ENCODE measurements at places on chromosomes 2 and 18.

GRCh38 chr2:45275806-45276205 is 266.6 kb upstream of the SIX2 start:
- no peak for DNase-seq

DNA sequence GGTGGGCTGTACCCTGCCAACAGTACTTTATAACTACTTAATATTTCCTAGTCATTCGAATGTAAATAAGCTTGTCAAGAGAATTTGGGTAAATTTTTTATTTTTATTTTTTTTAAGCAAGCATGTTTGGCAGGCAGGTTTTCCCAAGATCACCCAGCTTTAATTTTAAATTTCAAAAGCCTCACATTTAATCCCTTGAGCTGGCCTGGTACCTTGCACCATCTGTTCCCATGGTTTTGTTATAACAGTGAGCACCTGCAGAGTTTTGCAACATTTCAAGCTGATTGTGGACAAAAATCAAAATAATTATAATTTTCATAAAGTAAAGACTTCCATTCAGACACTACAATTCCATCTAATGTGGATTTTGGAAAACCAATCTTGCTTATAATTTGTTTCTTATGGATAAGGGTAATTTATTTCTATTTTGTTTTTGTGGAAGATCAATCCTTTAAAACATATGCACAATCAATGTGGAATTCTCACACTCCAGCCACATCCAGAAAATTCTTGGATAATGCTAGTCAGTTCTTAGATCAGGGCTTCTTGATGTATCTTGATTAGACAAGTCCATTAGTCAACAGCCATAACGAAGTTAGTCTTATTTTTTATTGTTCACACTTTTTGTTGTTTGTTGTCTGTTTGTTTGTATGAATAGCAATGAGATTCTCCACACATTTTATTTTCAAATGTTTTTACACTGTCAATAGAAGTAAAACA is 689.3 kb downstream of the NR4A2 start:
- no peak for DNase-seq

DNA sequence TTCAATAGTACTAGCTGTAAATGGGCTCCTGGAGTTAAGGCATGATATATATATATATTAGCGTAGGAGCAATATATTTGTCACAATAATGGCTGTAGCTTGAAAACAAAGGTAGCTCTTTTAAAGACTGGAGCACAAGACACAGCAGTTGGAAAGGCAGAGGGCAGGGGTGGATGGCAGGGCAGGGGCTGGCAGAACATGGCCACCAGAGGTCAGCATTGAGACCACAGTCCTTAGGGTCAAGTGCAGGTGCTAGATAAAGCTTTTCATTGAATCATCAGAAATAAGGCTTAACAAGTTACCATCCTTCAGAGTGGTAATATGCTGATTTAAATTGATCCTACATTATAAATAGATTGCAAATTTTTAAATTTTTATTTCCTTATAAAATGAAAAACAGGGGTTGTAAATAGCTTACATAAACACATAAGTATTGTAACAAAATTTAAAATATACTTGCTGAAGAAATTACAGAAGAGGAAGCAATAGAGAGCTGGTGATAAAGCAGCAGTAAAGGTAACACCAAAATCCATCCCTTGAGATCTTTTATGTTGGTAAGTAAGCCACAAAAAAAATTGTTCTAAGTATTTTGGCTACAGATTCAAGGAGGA is 161.2 kb upstream of the PIEZO2 start:
- peak; percentile 40 for DNase-seq

DNA sequence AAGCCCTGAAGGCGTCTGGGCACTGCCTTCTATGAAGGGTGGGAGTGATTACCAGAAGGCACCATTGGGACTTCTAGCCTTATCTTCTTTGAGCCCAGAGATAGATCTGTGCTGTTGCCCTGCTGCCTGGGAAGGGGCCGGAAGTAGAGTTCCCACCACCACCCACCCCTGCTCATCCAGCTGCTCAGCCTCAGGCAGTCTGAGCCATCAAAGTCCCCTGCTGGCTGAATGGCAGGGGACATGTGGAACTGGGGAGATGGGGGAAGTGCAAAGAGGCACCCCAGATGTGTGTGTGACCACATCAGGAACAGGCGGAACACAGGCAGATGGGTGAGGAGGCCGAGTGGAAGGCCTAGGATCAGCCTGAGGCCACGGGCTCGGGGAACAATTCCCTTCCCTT is 3.3 kb upstream of the WNT10A start:
- no peak for DNase-seq

DNA sequence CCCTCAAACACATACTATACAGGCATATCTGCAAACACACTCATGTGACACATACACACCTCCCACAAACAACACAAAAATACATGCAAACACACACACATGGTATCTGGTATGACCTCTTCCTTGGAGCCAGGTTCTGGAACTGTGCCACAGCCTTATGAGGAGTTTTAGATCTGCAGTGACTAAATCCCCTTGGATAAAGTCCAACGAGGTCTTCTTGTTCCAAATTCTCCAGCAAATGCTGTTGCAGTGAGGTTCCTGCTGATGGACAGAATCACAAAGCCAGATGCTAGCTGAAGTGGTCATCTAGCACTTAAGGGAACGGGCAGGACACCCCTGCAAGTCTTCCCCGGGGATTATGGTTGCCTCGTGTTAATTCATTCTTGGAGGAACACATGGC is 54.5 kb upstream of the DAPL1 start:
- DNase-seq, result no peak

GRCh38 chr18:2656237-2656980 is 883 bp downstream of the SMCHD1 start:
- no peak for DNase-seq

- DNase-seq, result no peak
These were observed 84.5 kb downstream of the CELF4 start for GRCh38 chr18:37481072-37481471.

GRCh38 chr18:33830213-33830612 is 252.2 kb downstream of the ASXL3 start:
- DNase-seq, result no peak

DNA sequence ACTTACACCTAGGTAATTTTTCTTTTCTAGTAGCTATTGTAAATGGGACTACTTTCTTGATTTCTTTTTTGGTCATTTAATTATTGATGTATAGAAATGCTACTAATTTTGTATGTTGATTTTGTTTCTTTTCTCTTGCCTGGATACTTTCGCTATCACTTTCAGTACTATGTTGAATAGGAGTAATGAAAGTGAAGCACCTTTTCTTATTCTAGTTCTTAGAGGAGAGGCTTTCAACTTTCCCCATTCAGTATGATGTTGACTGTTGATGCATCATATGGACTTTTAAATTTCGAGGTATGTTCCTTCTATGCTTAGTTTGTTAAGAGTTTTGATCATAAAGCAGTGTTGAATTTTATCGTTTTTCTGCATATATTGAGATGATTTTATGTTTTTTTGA is 142.5 kb downstream of the CDH19 start:
- no peak for DNase-seq

DNA sequence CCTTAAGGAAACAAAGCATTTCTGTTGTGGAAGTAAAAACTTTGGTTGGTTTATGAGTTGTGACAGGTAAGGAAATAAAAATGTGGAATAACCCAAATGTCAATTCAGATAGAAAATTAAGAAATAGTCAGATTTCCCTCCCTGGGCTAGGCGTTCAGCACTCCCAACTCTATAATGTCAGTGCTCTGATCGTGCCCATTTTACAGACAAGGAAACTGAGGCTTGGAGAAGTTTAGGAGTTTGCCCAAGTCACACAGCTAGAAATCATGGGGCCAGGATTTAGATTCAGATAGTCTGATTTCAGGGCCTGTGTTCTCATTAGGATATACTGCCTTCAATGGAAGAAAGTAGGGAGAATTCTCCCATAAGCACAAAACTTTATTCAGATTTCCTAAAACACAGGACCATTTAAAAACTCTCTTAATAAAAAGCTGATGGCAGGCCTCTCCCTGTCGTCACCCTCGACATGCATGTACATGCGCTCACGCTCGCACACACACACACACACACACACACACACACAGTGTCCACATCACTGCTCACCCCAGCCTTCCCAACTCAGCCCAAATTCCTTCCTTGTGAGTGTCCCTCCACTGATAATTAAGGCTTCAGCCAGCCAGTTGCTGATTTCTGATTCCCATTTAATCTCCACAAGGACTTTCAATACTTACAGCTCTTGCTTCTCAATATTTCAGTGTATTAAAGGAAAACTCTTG is 49.1 kb upstream of the SLC14A2 start:
- DNase-seq, result no peak

- no peak for DNase-seq
These were observed 28.2 kb upstream of the IL1R1 start for GRCh38 chr2:102114290-102114721.

DNA sequence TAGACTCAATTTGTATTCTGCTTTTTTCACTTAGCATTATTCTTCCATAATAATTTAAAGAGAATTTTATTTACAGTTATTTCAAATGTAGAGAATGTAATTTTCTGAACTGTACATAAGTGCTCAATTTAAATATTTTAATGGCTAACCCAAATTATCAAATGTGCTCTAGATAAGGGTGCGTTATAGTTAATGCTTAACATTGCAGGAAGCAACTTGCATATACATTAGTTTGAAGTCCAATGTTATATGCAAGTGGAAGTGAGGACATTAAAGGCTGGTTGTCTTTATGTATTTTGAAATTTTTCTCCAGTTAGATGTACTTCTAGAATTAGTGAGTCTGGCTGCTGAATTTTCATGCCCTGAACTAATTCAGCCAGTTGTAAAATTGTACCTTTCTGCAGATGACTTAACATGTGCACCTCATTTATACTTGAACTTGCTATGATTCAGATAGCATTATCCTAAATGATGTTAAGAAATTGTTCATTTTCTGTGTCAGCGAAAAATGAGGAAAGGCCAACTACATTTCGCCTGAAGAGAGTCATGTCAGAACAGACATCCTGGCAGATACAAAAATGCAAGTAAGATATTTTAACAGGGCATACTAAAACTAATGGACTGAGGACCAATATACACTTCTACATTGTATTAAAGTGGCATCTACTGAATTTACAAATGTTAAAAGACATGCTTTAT is 59.2 kb upstream of the GAREM1 start:
- DNase-seq, result no peak

GRCh38 chr18:76246590-76246989 is 248.5 kb downstream of the ZNF516 start:
- DNase-seq, result no peak

- DNase-seq, result no peak
These were observed 22.3 kb upstream of the LRRTM1 start for GRCh38 chr2:80326861-80327260.

- no peak for DNase-seq
These were observed 79.5 kb upstream of the KLF7 start for GRCh38 chr2:207244971-207245925.

DNA sequence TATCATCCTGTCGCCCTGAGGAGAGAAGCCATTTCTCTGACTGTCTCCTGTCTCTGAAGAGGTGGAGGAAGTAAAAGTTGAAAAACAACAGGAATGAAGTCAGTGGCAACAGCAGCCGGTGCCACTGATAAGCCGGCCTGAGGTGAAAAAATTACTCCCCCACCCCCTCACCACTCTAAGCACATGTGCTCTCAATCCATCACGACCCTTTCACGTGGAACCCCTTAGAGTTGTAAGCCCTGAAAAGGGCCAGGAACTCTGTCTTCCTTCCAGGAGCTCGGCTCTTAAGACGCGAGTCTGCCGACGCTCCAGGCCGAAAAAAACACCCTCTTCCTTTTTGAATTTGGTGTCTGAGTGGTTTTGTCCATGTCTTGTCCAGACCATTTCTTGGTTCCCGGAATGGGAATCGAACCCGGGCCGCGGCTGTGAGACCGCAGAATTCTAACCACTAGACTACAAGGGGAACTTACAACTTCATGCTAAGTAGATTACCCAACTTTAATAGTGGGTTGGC is 40.7 kb upstream of the TRIM43 start:
- no peak for DNase-seq

DNA sequence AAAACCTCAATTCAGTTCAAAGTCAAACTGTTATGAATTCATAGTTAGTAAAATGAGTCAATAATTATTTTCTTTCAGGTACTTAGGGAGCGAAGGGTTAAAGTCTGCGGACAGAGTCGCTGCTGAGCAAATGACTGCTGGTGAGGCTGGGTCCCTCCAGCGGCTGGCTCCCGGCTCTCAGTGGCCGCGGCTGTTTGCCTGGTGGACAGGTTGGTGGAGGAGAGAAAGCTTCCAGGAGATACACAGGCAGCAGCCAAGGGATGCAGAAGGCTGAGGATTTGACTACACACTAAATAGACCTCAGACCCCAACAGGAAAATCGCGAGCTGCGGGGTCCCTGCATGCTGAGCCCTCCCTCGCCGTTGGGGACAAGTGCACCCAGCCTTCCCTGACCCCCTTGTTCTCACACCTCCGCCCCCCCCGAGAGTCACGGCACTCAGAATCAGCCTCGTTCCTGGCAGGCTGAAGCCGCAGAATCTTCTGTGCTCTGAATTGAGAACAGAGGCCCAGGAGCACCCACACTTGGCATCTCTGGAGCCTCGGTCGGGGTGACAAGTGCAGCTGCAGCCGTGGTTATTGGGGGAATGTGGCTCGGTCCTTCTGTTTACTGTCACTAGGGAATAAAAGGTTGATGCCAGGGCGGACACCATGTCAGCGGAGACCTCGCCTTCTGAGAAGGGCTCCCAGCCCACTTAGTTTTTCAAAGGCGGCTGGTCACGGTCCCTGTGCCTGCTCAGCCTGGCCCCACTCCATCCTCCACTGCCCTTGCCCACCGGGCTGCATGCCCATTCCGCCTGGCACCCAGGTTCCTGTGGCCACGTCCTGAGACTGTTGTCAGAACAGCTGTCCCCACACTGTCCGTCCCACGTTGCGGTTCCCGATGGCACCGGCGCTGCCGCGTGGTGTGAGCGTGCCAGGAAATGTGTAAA is 74.0 kb downstream of the SLC66A2 start:
- DNase-seq, result no peak

- DNase-seq, result peak; percentile 55
These were observed 270.8 kb upstream of the PARD3B start for GRCh38 chr2:204274429-204274828.

- no peak for DNase-seq
These were observed 154.8 kb downstream of the RNF152 start for GRCh38 chr18:61738042-61738441.

All from globus pallidus (tissue), 1 donor.